Stimulated activated CD8-positive, alpha-beta memory T cell treated with anti-CD3 and anti-CD28 coated beads, Interleukin-2, amount 100 ng/mL, for 1 hour (primary cell): ENCODE measurements at places on chromosomes 7 and 10.

GRCh38 chr7:22653951-22654350 is 73.0 kb upstream of the IL6 start:
- DNase-seq, result no peak

- no peak for DNase-seq
Measured at GRCh38 chr10:125201108-125201524, 40.8 kb upstream of the CTBP2 start.

GRCh38 chr7:68629-69028 is 123.7 kb upstream of the FAM20C start:
- DNase-seq, result no peak

DNA sequence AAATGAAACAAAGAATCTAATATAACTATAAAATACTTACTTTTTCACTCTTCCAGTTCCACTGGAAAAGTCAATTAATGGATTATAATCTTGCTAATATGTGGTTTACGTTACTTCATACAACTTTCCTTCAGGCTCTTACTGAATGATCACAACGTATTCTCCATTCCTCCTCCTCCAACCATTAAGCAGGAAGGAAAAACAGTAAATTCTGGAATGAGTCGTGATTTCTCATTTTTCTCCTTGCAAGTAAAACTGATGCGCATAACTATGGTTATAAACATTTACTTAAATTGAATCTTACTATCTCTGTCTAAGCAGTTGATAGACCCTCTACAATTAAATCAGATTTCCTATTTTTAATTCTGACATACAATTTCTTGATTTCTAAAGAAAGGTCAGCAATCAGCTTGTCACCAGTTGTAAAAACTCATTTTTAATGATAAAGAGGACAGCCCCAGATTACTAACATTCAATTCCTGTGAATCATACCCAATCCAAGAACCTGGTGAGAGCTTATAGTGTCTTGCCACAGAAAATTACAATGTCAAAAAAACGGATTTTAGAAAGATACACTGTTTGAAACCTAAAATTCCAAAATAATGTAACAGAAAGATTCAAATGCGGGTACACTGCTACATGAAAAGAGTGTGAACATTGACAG is 64.3 kb downstream of the EZH2 start:
- no peak for DNase-seq
